ENCODE measurements at places on chromosomes 5 and 9. TPM values are rescaled to one million over a fixed set of nuclear protein-coding genes. Genes with fewer than 3 reads are reported as not detected.

FBXO10 gene
- 13.4 TPM for polyA plus RNA-seq

TEX48 gene
- not detected for polyA plus RNA-seq

CDKN2B gene
- 0.21 TPM for polyA plus RNA-seq

NEURL1B gene
- 4.6 TPM for polyA plus RNA-seq

TYRP1 gene
- 0.59 TPM for polyA plus RNA-seq

BARHL1 gene
- not detected for polyA plus RNA-seq

DAPK1 gene
- polyA plus RNA-seq, result 21.0 TPM

CBY3 gene
- polyA plus RNA-seq, result 0.18 TPM

CXCL14 gene
- polyA plus RNA-seq, result 1.9 TPM

PCDHB10 gene
- 7.8 TPM for polyA plus RNA-seq

TRPM3 gene
- not detected for polyA plus RNA-seq

FIBCD1 gene
- 0.24 TPM for polyA plus RNA-seq

SLC25A48 gene
- not detected for polyA plus RNA-seq

MARCHF11 gene
- 6.4 TPM for polyA plus RNA-seq

TGFBI gene
- polyA plus RNA-seq, result 1.6 TPM

DMRT3 gene
- polyA plus RNA-seq, result not detected

OTULINL gene
- polyA plus RNA-seq, result 0.95 TPM

GLRA1 gene
- not detected for polyA plus RNA-seq

PITX1 gene
- polyA plus RNA-seq, result 0.35 TPM

SPEF2 gene
- 4.4 TPM for polyA plus RNA-seq

IFNA2 gene
- not detected for polyA plus RNA-seq

MAP1B gene
- polyA plus RNA-seq, result 95.6 TPM

HTR1A gene
- not detected for polyA plus RNA-seq

RETREG1 gene
- polyA plus RNA-seq, result 46.9 TPM

KLF9 gene
- not detected for polyA plus RNA-seq

ENTREP1 gene
- 189 TPM for polyA plus RNA-seq

CCDC192 gene
- polyA plus RNA-seq, result 0.92 TPM

LEAP2 gene
- polyA plus RNA-seq, result 3.6 TPM

CDH12 gene
- 0.56 TPM for polyA plus RNA-seq

EIF4EBP3 gene
- polyA plus RNA-seq, result 6.6 TPM

DND1 gene
- 0.94 TPM for polyA plus RNA-seq

SPINK6 gene
- polyA plus RNA-seq, result not detected

DEPDC1B gene
- polyA plus RNA-seq, result 20.8 TPM

CNOT8 gene
- polyA plus RNA-seq, result 45.6 TPM

WDR31 gene
- 8.8 TPM for polyA plus RNA-seq

PCDHA9 gene
- 0.72 TPM for polyA plus RNA-seq

CERT1 gene
- polyA plus RNA-seq, result 20.9 TPM

FGF1 gene
- polyA plus RNA-seq, result not detected

ADAMTS16 gene
- 0.07 TPM for polyA plus RNA-seq

SLC25A2 gene
- not detected for polyA plus RNA-seq

EDIL3 gene
- polyA plus RNA-seq, result 7.2 TPM

KCNT1 gene
- polyA plus RNA-seq, result 0.20 TPM

TMEFF1 gene
- 33.0 TPM for polyA plus RNA-seq

SPOCK1 gene
- 4.1 TPM for polyA plus RNA-seq

PALM2AKAP2 gene
- polyA plus RNA-seq, result 71.7 TPM

IL31RA gene
- polyA plus RNA-seq, result not detected

SOHLH1 gene
- not detected for polyA plus RNA-seq

PCDHB2 gene
- polyA plus RNA-seq, result 31.2 TPM

ARL10 gene
- polyA plus RNA-seq, result 7.8 TPM

SPATA31A5 gene
- not detected for polyA plus RNA-seq
